ENCODE measurements at places on chromosomes 5 and 9.
A peak's percentile ranks its signal among the peaks of the same experiment; 100 is the strongest.

DNA sequence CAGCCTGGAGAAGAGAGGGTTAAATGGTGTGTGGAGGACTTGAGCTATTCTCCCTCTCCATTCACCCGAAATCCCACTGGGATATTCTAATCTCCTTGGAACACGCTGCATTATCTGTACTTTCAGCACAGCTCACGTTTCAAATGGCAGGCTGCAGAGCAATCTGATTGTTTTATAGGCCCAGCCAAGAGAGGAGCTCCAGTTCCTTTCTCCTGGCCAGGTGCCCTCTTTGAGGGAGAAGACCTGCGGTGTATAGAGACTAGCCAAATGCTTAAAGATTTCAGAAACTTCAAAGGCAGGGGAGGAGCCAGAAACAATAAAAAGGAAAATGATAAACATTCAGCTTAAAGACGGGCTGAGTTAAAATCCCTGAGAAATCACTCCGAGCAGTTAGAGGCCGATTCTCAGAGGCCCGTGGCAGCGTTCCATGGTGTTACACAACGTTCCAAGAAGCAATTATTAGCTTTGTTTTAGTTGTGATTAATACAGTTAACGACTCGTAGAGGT is 564.0 kb upstream of the KLF4 start:
- no peak overlapping the region for H3K27ac ChIP-seq
- no peaks in the 10 kb centered on the region for H3K36me3 ChIP-seq
- no peak for DNase-seq
- no peaks in the 10 kb centered on the region for H3K4me1 ChIP-seq
- H3K4me3 ChIP-seq, result no peak overlapping the region

- no peak for DNase-seq
- peaks cover 2% of the 10 kb centered on the region for H3K36me3 ChIP-seq
- no peaks in the 10 kb centered on the region for H3K27me3 ChIP-seq
- no peak overlapping the region for H3K27ac ChIP-seq
These were observed 64.5 kb upstream of the ERBIN start for GRCh38 chr5:65861830-65862241.

DNA sequence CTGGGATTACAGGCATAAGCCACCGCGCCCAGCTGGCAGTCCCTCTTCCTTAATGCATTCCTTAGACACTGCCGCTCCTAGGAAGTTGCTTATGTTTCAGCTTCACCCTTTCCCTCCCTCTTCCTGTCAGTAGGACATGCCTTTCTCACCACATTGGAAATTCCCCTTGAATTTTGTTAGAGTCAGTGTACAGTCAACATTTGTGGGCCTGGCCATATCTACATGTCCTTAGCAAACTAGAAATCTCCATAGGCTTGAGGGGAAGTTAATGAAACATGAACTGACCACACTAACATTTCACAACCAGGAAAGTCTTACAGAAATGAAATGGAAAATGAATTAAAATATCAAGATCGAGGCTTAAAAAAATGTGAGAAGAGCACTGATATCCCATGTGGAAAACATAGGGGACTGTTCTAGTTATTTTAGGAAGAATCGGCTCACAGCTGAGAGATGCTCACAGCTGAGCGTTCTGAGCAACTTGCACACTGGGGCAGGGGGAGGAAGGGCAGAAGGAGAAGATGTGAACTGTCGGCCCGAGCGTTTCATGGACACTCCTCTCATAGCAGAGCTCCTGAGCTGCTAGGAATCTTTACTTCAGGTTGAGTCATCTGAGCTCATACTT is 21.1 kb upstream of the LVRN start:
- no peak for DNase-seq
- no peak overlapping the region for H3K4me3 ChIP-seq
- H3K27ac ChIP-seq, result no peak overlapping the region

DNA sequence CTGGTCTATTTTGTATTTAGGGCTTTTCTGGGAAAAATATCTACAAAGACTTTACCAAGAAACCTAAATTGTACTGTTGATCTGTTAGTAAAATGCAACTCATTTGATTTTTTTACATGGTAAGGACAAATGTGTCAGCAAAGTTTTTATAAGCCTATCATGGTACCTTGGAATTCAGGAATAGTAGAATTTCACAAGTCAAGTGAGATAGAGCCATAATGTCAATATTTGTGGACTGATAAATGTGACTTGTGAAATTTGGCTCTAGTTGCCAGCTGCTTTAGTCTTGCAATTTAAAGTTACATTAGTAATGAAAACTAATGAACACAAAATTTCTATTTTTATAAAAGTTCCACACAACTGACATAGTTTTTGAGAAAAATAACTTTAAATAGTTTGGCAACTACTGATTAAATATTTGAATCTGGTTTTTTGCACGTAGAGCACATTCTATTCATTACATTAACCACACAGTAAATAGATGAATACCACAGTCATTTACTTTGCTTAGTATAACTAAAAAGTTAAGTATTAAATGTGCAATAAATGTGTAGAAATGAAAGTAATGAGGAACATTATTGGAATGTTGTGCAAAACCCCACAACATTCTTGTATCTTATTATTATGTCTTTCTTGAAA is 41.2 kb upstream of the RIOK2 start:
- H3K27me3 ChIP-seq, result no peaks in the 10 kb centered on the region
- no peak overlapping the region for H3K4me3 ChIP-seq
- H3K27ac ChIP-seq, result no peak overlapping the region
- DNase-seq, result no peak
- no peaks in the 10 kb centered on the region for H3K36me3 ChIP-seq

DNA sequence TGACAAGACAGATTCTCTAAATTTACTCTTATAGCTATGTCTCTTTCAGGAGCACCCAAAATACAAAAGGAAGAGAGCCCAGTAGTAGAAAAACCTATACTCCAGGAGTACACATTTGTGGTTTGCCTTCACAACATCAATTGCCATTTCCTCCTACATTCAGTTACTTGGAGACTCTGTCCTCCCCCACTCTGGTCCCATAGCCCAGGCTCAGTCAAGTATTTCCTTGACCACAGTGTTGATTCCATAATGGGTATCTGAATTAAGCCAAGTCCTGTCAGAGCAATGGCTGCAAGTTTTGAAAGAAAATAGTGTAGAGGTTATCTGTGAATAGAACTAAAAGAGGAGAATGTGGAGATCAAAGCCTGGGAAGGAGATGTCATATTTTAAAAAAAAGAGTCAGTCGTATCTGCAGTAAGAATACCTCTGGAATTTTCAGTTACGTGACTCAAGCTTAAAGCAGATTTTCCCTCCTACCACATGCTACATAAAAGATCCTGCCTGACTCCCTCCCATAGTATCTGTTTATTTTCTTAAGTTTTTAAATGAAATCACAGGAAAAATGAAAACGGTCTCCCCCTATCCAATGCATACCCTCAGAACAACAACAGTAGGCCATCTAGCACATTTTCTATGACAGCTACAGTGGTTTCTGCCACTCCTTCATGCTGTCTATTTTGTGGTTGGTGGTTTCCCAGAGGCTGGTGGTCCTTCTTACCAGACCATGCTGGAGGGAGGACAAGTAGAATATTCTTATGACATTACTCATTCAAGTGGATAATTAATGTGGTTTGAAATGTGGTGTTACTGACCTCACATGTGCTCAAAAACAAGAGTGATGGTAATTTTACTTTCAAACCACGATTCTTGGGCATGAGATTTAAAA is 249.7 kb upstream of the TMEM161B start:
- peaks cover 12% of the 10 kb centered on the region for H3K27me3 ChIP-seq
- peak; percentile 9 for DNase-seq
- H3K27ac ChIP-seq, result no peak overlapping the region
- peaks cover 2% of the 10 kb centered on the region for H3K4me1 ChIP-seq
- no peaks in the 10 kb centered on the region for H3K36me3 ChIP-seq

GRCh38 chr9:127983847-127984289 is 3.1 kb upstream of the EEIG1 start:
- H3K27me3 ChIP-seq, result no peaks in the 10 kb centered on the region
- DNase-seq, result no peak
- peak overlapping the region; percentile 4 for H3K4me3 ChIP-seq
- peak overlapping the region; percentile 81 for H3K27ac ChIP-seq
- H3K36me3 ChIP-seq, result peaks cover 9% of the 10 kb centered on the region

GRCh38 chr5:175216991-175217390 is 227.0 kb downstream of the DRD1 start:
- DNase-seq, result no peak
- peaks cover 22% of the 10 kb centered on the region for H3K27me3 ChIP-seq
- no peaks in the 10 kb centered on the region for H3K4me1 ChIP-seq
- no peak overlapping the region for H3K27ac ChIP-seq

- peaks cover 26% of the 10 kb centered on the region for H3K4me1 ChIP-seq
- H3K27me3 ChIP-seq, result no peaks in the 10 kb centered on the region
- no peak overlapping the region for H3K27ac ChIP-seq
- H3K36me3 ChIP-seq, result peaks cover 7% of the 10 kb centered on the region
- H3K4me3 ChIP-seq, result no peak overlapping the region
- DNase-seq, result no peak
These were observed 140.8 kb upstream of the OTULINL start for GRCh38 chr5:14440582-14441431.

DNA sequence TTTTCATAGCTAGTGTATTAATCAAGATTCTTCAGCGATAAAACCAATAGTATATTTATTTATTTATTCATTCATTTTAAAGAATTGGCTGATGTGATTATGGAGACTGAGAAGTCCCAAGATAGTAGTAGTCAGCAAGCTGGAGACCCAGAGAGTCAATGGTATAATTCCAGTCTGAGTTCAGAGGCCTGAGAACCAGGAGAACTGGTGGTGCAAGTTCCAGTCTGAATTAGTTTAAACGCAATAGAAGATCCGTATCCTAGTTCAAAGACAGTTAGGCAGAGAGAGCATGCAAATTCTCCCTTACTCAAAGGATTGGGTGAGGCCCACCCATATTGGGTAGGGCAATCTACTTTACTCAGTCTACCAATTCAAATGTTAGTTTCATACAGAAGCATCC is 364.2 kb upstream of the RPS23 start:
- no peak overlapping the region for H3K27ac ChIP-seq
- no peak for DNase-seq
- H3K27me3 ChIP-seq, result no peaks in the 10 kb centered on the region
- no peak overlapping the region for H3K4me3 ChIP-seq

DNA sequence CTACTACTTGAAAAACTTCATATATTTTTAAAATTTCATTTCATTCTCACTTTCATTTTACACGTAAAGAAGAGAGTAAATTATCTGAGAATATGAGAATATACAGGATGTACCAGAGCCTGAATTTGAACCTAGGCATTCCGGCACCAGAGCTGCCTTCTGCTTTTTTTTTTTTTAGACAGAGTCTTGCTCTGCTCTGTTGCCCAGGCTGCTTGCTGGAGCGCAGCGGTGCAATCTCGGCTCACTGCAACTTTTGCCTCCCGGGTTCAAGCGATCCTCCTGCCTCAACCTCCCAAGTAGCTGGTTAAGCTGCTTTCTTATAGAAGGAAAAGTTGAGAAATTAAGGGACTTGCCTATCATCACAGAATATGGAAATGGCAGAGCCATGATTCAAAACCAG is 540.1 kb downstream of the EBF1 start:
- peaks cover 4% of the 10 kb centered on the region for H3K4me1 ChIP-seq
- DNase-seq, result no peak
- H3K27me3 ChIP-seq, result no peaks in the 10 kb centered on the region
- no peak overlapping the region for H3K4me3 ChIP-seq
- H3K27ac ChIP-seq, result no peak overlapping the region
- H3K36me3 ChIP-seq, result no peaks in the 10 kb centered on the region

All from activated naive CD8-positive, alpha-beta T cell treated with anti-CD3 and anti-CD28 coated beads for 36 hours (primary cell).